ENCODE measurements at places on chromosomes 11 and 22. TPM values are rescaled to one million over a fixed set of nuclear protein-coding genes. Genes with fewer than 3 reads are reported as not detected.

DNA sequence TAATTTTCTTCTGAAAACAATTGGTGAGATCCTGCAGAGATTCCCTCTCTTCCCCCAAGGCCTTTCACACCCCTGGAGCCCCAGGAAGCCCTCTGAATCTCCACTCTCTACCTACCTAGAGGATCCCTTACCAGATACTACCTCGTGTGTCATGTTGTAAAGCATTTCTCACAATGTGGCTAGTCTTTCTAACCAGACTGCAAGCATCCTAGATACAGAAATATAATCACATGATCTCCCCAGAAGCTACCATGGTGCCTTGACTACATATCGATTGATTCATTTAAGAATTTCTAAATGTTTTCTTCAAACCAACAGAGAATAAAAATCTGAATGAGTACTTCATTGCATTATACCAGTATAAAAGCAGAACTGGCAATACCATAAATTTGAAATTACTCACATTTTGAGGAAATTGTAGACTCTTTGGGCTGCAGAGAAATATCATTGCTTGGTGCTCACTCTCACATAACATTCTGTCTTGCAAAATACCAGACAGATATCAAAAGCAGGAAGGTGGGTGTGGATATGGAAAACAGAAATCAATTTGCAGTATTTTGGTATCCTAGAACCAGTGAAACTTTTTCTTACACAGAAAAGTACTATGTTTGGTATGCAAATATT, 113.5 kb downstream of the MAML2 start:
- H3K27ac ChIP-seq, result peak overlapping the region; percentile 99
- H3K4me3 ChIP-seq, result peak overlapping the region; percentile 11
- DNase-seq, result no peak
- peaks cover 71% of the 10 kb centered on the region for H3K4me1 ChIP-seq
- H3K27me3 ChIP-seq, result no peaks in the 10 kb centered on the region

- no peaks in the 10 kb centered on the region for H3K36me3 ChIP-seq
- H3K27me3 ChIP-seq, result peaks cover 2% of the 10 kb centered on the region
- no peaks in the 10 kb centered on the region for H3K4me1 ChIP-seq
- no peak overlapping the region for H3K27ac ChIP-seq
- H3K4me3 ChIP-seq, result no peak overlapping the region
Observed at GRCh38 chr11:81071606-81072005, 1630.8 kb upstream of the TENM4 start.

DNA sequence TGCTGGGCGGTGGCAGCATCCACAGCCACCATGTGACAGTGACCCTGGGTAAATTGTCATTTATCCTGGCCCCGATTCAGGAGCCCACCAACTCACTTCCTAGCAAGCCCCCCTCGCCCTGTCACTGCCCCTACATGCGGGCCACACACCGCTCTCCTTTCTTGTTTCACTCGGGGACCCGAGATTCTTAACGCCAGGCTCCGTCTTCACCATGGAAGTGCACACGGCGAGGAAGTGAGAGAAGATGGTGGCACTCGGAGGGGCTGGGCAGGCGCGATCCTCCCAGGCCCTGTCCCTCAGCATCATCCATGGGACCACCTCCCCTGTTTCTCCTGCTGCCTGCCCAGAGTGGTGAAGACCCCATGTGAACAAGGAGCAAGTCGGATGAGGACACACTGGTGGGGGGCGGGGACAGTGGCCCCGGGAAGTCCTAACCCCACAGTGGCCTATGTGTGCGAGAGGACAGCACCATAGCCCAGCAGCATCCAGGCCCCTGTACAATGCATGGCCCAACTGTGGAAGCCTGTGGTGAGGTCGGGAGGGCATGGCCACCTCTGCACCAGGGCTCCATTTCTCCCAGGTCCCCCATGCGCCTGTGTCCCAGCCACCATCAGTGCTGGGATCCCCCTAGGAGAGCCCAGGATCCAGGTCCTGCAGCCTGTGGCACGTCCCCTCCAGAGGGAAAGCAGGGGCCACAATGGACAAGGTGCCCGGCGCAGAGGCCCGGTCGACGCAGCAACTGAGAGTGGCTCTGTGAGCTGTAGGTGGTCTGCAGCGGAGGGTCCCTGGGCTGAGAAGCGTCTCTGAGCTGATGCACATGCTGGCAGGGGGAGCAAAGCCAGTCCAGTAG, 262.8 kb downstream of the BRD1 start:
- H3K27ac ChIP-seq, result no peak overlapping the region
- no peaks in the 10 kb centered on the region for H3K4me1 ChIP-seq
- H3K36me3 ChIP-seq, result no peaks in the 10 kb centered on the region
- peak; percentile 74 for DNase-seq
- H3K4me3 ChIP-seq, result no peak overlapping the region

- peaks cover 6% of the 10 kb centered on the region for H3K4me1 ChIP-seq
- H3K36me3 ChIP-seq, result peaks cover 5% of the 10 kb centered on the region
- H3K27ac ChIP-seq, result no peak overlapping the region
- no peak for DNase-seq
Observed at GRCh38 chr11:79121351-79121750, 319.5 kb downstream of the TENM4 start.

GRCh38 chr11:9689721-9690120, 25.8 kb downstream of the SWAP70 start:
- no peak overlapping the region for H3K4me3 ChIP-seq
- peaks cover 5% of the 10 kb centered on the region for H3K36me3 ChIP-seq
- peaks cover 17% of the 10 kb centered on the region for H3K4me1 ChIP-seq
- DNase-seq, result no peak

- no peak for DNase-seq
- H3K27me3 ChIP-seq, result no peaks in the 10 kb centered on the region
- no peak overlapping the region for H3K27ac ChIP-seq
- H3K36me3 ChIP-seq, result peaks cover 2% of the 10 kb centered on the region
- peaks cover 4% of the 10 kb centered on the region for H3K4me1 ChIP-seq
Observed at GRCh38 chr11:33525789-33526188, 174.8 kb downstream of the C11orf91 start.

DNA sequence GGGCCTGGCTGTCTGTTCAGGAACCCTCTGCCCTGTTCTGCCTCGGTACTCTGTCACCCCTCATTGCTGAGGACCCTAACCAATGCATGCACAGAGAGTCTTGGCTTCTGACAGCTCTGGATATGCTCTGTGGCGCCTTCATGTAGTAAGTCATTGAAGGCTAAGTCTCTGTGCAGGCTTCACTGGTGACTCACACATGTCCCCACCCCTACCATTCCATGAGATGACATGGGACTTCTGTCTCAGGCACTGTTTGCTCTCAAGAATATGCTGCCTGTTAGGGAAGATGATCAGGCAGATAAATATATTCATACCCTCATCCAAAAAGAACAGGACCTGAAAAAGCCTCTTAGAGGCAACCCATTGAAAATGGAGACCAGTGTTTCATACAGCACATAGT, 43.6 kb upstream of the HORMAD2 start:
- no peak for DNase-seq
- peaks cover 4% of the 10 kb centered on the region for H3K36me3 ChIP-seq
- H3K27me3 ChIP-seq, result no peaks in the 10 kb centered on the region
- peaks cover 9% of the 10 kb centered on the region for H3K4me1 ChIP-seq
- H3K27ac ChIP-seq, result no peak overlapping the region
- H3K4me3 ChIP-seq, result no peak overlapping the region

DNA sequence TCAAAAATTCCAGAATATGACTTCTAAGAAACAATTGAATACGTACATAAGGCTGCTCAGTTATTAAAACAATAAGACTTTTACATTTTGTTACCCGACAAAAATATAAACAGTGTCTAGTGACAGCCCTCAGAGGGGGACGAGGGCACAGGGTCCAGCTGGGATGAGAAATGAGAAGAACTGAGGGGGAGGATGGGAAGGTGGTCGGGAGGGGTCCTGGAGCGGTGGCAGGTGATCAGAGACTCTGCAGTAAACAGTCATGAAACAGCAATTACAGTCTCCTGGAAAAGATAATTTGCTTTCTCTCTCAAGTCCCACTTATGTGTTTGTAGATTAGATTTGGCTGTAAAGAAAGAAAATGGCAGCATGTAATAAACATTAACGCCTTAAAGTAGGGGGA, 56.0 kb downstream of the PACSIN2 start:
- H3K27ac ChIP-seq, result peak overlapping the region; percentile 99
- no peaks in the 10 kb centered on the region for H3K27me3 ChIP-seq
- H3K4me1 ChIP-seq, result peaks cover 75% of the 10 kb centered on the region
- no peak for DNase-seq
- H3K36me3 ChIP-seq, result peaks cover 2% of the 10 kb centered on the region

GRCh38 chr11:111119751-111120150, 125.8 kb upstream of the POU2AF2 start:
- DNase-seq, result no peak
- H3K36me3 ChIP-seq, result no peaks in the 10 kb centered on the region
- no peak overlapping the region for H3K27ac ChIP-seq
- H3K27me3 ChIP-seq, result no peaks in the 10 kb centered on the region
- no peaks in the 10 kb centered on the region for H3K4me1 ChIP-seq

GRCh38 chr11:124493016-124493655, 47.6 kb upstream of the OR8B8 start:
- no peak for DNase-seq
- no peak overlapping the region for H3K4me3 ChIP-seq
- H3K4me1 ChIP-seq, result no peaks in the 10 kb centered on the region

GRCh38 chr11:113549611-113550578, 74.7 kb upstream of the DRD2 start:
- no peak for DNase-seq
- H3K27ac ChIP-seq, result no peak overlapping the region
- H3K36me3 ChIP-seq, result no peaks in the 10 kb centered on the region

GRCh38 chr11:79185351-79185750, 255.5 kb downstream of the TENM4 start:
- DNase-seq, result no peak
- H3K27ac ChIP-seq, result no peak overlapping the region
- no peak overlapping the region for H3K4me3 ChIP-seq
- peaks cover 4% of the 10 kb centered on the region for H3K27me3 ChIP-seq

DNA sequence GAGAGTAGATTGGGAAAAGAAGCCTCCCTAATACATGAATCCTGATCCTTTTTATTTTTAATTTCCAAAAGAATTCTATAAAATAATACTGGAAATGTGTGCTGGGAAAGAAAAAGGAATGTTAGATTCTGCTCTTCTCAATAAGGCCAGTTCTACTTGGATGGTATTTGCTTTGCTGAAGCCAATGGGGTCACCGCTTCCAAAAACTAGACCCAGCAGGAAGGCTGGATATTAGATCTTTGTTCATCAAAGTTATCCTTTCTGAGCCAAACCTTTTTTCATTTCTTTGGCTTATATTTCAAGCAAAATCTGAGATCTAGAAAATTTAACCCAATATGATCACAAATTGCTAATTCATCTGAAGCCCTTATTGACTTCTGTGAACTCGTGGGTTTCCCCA, 41.4 kb downstream of the SCUBE2 start:
- H3K4me3 ChIP-seq, result no peak overlapping the region
- H3K4me1 ChIP-seq, result peaks cover 11% of the 10 kb centered on the region
- no peaks in the 10 kb centered on the region for H3K27me3 ChIP-seq
- no peak for DNase-seq
- H3K27ac ChIP-seq, result no peak overlapping the region

- no peak for DNase-seq
- no peaks in the 10 kb centered on the region for H3K36me3 ChIP-seq
- H3K27ac ChIP-seq, result no peak overlapping the region
- H3K4me1 ChIP-seq, result no peaks in the 10 kb centered on the region
- H3K4me3 ChIP-seq, result no peak overlapping the region
Observed at GRCh38 chr22:25551396-25551795, 13.1 kb upstream of the GRK3 start.

DNA sequence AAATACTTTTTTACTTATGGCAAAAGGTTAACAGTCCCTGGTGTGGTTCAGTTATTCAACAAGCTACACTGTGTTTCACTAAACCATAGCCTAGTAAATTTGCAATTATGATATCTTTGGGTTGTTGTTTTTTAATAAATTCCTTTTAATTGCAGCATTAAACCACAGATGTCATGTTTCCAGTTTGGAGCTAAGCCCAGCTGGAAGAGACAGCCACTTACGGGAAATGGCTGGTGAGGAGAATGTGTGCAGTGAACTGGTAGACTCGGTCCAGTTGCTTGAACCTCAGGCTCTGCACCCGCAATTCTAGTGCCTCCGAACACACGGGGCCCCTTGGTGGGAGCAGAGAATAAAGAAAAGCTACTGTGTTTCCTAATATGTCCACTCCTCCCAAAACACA, 70.8 kb downstream of the WNT11 start:
- peaks cover 26% of the 10 kb centered on the region for H3K4me1 ChIP-seq
- no peak overlapping the region for H3K27ac ChIP-seq
- H3K27me3 ChIP-seq, result no peaks in the 10 kb centered on the region
- no peak overlapping the region for H3K4me3 ChIP-seq
- DNase-seq, result no peak
- no peaks in the 10 kb centered on the region for H3K36me3 ChIP-seq

DNA sequence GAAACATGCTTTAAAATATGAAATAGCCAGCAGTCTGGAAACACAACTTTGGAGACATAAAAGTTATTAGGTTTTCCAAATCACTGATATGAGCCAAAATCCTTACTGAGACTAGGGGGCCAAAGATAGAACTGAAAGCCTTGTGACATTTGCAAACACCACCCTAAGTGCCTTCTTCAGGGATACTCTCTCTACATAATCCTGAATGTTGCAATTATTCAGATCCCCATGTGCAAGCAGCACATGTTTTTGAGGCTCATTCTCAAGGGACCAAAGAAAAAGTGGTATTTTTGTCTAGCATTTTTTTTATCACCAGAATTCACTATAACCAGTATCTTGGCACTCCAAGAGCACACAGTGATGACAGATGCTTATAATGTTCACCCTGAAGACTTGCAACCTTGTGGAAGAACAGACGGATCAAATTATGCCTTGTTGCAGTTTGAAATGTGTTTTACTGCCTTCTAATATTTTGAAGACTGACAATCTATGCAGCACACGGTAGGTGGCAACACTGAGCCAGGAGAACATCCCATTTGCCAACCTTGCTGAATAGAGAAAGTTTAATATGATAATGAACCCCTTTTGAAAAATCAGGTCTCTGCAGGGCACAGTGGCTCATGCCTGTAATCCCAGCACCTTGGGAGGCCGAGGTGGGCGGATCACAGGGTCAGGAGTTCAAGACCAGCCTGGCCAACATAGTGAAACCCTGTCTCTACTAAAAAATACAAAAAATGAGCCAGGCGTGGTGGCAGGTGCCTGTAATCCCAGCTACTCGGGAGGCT, 78.5 kb downstream of the PLEKHA7 start:
- H3K27ac ChIP-seq, result no peak overlapping the region
- DNase-seq, result no peak
- no peaks in the 10 kb centered on the region for H3K36me3 ChIP-seq
- H3K27me3 ChIP-seq, result peaks cover 9% of the 10 kb centered on the region
- H3K4me1 ChIP-seq, result no peaks in the 10 kb centered on the region
- no peak overlapping the region for H3K4me3 ChIP-seq

- H3K36me3 ChIP-seq, result no peaks in the 10 kb centered on the region
- DNase-seq, result no peak
- H3K4me3 ChIP-seq, result peak overlapping the region; percentile 44
- H3K27ac ChIP-seq, result peak overlapping the region; percentile 84
Observed at GRCh38 chr11:1548221-1549070, 23.6 kb downstream of the DUSP8 start.

- no peak for DNase-seq
- H3K36me3 ChIP-seq, result no peaks in the 10 kb centered on the region
- H3K4me3 ChIP-seq, result no peak overlapping the region
- H3K27me3 ChIP-seq, result no peaks in the 10 kb centered on the region
- peaks cover 18% of the 10 kb centered on the region for H3K4me1 ChIP-seq
Observed at GRCh38 chr11:65644837-65645236, 6.9 kb downstream of the SIPA1 start.

- H3K4me3 ChIP-seq, result no peak overlapping the region
- no peak for DNase-seq
Observed at GRCh38 chr11:78313898-78314297, 103.7 kb downstream of the GAB2 start.

Gene CTTN
- total RNA-seq, result 290 TPM

Gene A4GALT
- 5.2 TPM for total RNA-seq

Gene TOMM22
- total RNA-seq, result 44.8 TPM

Gene P2RX6
- total RNA-seq, result 2.1 TPM

Gene TMEM191B
- 1.7 TPM for total RNA-seq

Gene MMP8
- not detected for total RNA-seq

Gene CDON
- 26.8 TPM for total RNA-seq
